ENCODE measurements at places on chromosomes 7 and 10.

DNA sequence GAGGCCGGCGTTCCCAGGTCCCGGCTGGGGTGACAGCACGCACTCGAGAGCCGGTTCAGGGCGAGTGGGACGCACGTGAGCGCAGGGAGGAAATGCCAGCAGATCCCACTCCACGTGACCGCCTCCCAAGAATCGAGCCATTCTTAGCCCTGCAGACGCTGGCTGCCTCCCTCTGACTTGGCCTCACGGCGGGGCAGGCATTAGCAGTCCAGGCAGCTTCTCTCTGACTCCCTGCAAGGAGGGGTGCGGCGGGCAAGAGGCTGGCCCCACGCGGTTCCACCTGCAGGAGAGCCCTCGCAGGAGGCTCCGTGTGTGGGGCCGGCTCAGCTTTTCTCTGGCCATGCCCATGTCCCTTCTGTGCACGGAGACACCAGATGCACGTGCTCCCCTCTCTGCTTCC is 10.1 kb downstream of the GPR146 start:
- DNase-seq = no peak

DNA sequence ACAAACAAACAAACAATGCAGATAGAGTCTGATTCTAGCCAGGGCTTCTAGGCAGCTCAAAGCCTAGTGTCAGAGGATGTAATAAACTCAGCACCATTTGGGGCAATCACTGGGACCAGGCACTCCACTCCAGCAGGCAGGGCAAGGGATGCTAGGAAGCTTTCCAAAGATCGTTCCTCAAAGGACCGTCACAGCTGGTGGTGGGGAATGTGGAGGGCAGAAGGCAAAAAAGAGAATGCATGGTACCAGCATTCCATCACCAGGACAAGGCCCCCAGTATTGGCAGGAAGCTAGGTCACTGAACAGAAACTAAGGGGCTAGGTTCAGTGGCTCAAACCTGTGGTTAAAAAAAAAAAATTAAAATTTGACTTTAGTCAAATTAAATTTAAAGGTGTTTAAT is 94.2 kb downstream of the CUL2 start:
- no peak for DNase-seq

DNA sequence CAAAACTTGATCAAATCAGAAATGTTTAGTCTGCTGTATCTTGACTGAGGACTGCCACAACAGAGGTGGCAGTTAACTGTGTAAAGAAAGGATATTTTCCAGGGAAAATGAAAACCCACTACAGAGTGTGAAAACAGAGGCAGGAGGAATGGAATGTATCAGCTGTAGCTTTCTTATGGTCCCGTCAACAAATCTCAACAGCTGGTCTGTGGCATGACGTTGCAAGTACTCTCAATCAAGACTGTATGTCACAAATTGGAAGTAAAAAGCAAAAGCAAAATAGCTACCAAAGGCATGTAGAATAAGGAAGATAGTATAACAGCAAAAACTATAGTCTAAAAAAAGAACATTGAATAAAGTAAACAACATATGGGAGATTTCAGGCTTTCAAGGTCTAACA is 123.5 kb downstream of the KMT2C start:
- no peak for DNase-seq

DNA sequence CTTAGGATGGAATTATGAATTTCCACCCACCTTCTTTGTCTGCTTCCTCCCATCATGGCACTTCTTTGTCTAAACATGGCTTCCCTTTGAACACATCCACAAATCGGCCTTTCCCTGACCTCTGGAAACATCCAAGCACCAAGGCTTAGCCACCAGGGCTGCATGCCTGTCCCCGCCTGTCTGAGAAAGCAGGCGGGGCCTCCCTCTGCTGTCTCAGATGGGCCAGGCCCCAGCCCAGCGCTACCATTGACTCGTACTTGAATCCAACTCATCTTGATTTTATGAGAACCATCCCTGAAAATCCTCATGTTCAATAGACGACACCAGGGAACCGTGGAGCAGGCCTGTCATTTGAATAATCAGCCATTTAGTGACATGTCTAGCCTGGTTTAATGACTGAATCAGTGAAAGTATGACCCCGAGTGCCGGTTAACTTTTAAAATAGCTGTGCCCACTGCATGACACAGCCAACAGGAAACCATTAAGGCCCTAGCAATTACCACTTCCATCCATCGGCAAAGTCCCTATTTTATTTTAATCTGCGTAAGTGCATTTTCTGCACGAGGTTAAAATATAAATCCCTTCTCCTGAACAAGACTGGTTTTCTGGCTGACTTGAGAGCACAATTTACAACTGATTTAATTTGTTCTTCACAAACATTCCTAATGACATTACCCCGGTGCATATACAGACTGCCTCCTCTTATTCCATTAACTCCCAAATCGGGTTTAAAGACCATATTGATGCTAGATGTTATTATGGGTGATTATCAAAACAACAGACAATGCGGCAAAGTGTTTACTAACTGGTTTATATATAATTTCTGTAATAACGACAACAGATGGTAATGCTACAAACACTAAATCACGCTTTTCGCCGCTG is 194.7 kb downstream of the BUB3 start:
- no peak for DNase-seq

DNA sequence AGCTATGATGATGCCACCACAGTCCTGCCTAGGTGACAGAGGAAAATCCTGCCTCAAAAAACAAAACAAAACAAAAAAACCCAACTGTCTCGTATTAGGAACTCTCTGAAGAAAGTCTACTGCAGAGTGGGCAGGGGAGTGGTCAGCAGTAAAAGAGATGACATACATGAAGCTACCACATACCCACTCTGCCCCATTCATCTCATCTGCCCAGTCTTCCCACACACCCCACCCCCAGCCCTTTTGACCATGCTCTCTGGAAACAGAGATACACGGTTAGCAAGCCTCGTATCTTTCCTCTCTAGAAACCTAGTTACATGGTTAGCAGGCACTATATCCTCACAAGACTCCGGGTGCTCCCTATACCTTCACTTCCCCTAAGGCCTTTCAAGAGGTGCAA is 8.3 kb downstream of the SLC37A3 start:
- DNase-seq = no peak

DNA sequence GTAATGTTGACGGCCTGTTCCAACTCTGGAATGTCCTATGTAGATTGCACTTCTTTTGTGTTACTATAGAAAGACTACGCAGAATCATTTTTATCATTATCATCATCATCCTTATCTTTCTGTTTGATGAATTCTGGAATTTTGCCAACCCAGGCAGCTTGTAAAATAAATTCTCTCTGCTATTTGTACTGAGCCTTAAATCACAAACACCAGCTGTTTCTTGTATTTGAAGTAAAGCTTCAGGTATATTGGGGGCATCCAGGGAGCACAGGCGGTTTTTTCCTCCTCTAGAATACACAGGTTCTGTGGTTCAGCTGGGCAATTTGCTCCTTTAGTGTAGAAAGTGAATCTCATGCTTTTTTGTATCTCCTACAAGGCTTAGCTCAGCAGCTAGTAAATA is 14.9 kb upstream of the CPA5 start:
- DNase-seq = no peak

DNA sequence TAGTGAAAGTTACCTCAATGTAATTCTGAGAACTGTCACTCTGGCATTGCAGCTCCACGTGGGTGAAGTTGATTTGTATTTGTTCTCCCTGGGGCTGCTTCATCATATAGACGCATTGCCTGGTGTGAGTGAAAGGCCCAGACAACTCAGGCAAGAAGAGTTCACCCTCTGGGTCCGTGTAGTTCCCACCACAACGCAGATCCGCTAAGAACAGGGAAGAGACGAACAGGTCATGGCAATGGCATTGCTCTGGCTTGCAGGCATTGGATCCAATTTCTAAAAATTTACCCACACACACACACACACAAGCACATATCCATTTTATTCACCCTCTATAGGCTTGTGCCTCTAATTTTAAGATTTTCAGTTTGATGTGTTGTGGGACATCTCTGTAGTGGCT is 45.4 kb downstream of the CUBN start:
- no peak for DNase-seq

GRCh38 chr7:6256677-6257535 is 15.5 kb downstream of the CYTH3 start:
- no peak for DNase-seq

DNA sequence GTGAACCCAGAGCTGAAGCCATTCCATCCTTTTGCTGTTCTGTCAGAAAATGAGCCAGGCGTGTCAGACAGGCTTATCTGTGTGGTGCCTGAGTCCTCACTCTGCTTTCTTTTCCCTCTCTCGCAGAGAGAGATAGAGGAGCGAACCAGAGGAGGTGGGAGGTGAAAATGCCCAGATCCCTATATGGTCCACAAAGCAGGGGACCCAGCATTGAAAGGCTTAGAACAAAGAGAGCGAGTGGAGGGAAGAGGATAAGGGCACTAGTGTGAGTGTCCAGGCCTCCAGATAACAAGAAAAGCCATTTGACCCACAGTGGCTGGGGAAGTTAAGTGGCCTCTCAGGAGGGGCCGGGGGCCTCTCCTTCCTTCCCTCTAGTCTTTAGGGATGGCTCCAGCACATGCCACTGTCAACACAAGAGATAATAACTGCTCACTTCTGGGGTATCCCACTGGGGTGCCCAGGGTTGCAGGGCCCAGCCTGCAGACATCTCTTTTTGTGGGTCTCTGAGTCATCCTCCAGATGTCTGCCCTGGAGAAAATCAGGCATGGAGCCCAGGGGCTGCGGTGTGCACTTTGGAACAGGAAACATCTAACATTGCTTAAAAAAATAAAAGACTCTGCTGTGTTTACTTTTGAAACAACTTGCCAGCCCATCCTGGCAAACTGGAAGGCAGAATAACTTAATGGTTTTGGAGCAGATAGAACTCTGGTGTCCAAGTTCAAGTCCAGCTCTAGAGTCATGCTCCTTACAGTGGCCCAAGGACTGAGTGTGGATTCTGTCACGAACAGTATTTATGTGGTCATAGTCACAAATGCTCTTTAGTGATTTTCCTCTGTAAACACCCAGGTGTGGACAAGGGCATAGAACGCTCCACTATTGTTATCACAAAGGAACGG is 189.5 kb downstream of the CXCL12 start:
- DNase-seq = peak; percentile 88

DNA sequence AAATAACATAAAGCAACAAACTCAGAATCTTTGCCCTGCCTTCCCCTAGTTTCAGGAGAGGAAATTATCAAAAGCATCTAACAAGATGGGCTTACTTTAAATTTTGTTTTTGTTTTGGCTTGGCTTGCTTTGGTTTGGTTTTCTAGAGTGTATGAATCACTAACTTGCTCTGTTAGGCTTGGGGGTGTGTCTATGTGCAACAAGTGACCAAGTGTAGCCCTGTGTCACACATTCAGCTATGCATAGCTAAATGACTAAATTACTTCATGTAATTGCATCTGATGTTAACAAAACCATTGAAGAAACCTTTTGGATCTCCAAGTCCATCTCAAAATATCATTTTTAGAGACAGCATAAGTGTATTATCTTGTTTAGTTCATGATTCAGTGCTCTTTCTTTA is 251.0 kb downstream of the TFEC start:
- DNase-seq = no peak

DNA sequence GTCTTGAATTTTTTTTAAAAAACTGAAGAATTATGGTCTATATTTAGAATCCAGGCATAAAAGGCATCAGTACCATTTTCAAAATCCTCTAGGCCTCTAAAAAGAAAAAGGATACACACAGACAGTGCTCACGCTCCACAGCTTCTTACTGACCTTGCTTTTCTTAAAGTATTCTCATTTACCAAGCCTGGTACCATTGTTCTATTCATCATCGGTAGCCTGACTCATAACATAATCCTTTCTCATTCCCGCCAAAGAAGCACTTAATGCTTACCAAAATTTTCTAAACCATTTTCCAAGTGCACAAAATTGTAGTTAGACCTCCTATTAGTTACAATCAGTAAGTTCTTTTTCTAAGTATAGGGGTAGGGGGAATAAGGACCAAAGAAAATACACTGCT is 54.6 kb downstream of the ATE1 start:
- no peak for DNase-seq

DNA sequence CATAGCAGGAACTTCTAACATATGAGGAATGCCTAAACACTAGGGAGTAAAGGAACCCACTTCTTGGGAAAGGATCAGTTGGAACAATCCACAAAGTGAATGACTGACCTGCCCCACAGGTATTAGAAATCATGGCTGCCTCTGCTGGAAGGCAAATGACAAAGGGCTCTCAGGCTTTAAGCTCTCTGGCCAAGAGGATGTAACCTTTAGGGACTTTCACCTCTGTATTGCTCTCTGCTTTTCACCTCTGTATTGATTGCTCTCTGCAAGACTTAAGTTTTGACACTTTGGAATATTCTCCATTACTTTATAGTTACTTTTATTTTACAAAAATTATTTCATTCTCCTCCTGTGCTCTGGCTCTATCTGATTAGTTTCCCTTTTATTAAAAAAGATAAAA is 248.0 kb downstream of the LRRTM3 start:
- no peak for DNase-seq

GRCh38 chr7:85529831-85530230 is 343.0 kb upstream of the SEMA3D start:
- no peak for DNase-seq

DNA sequence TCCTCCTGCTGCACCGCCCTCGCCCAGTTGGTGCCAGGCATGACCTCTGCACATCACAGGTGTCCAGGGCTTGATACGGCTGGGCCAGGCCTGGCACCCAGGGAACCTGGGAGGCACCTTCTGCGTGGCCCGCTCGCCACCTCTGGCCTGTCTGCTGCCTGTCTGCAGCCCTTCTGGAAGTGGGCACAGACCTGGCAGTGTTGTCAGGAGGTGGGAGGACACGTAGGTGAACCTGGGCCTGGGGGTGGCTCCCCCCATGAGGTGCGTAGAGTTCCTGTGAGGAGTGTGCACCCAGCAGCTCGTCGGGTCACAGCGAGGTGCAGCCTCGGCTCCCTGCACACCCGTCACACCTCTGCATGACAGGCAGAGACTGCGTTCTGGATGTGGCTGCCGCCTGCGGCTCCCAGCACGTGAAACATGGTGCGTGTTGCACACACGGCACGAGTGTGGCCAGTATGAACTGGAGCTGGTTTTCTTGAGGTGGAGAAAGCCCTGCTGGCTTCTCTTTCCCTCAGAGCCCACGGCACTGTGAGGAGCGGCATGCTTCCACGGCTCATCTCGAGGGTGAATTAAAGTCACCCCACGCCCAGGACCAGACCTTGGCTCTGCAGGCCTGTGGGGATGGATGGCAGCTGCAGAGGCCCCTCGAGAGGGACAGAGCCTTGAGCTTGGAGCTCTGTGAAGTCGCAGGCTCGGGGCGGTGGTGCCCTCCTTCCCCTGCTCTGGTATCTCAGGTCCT is 24.8 kb downstream of the INPP5A start:
- DNase-seq = no peak

- no peak for DNase-seq
Measured at GRCh38 chr10:28875549-28876081, 198.3 kb downstream of the BAMBI start.

DNA sequence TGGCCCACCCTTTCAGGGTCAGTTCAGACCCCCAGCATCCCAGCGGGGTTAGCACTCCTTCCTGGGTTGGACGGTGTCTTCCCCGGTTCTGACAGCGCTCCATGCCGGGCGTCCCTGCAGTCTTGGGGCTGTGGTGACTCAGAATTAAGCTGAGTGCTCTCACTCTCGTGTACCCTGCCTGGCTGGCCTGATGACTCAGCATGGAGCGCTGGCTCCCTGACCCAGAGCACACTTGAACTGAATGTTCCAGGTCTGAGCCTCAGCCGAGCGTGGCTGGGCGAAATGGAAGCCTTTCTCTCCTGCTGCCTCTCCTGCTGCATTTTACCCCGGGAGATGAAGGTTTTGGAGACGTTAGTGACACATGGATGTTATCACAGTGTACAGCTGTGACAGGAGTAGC is 7.1 kb downstream of the BAG3 start:
- DNase-seq = peak; percentile 69

Data from AG09319 (cell line).